ENCODE measurements at places on chromosomes 2 and 18. TPM values are rescaled to one million over a fixed set of nuclear protein-coding genes. Genes with fewer than 3 reads are reported as not detected.

Gene ZNF521
- total RNA-seq: 14.6 TPM

Gene GDF7
- 2.5 TPM for total RNA-seq

GRCh38 chr18:6414118-6414722 lies 491 bp downstream of the L3MBTL4 start:
- DNase-seq: peak; percentile 70

Gene PARD3B
- total RNA-seq: 28.0 TPM

GRCh38 chr2:121902616-121903015 lies 147.2 kb downstream of the TSN start:
- no peak for DNase-seq

DNA sequence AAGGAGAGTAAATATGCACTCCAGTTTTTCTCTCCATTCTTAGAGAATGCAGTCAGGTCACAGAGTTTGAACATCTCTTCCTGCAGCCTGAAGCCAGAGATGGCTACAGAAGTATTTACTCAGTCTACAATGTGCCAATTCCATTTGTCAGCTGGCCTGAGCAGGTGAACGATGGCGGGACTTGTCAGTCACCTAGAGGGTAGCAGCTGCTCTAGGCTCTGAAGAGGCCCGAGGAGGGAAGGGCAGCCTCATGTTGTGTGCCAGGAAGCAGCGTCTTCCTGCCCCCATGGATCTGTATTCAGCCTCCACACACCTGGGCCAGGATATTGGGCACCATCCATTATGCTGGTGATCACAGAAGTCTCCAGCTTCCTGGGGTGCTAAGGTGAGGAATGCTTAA lies 316.7 kb upstream of the CHAC2 start:
- DNase-seq: no peak

Gene CFAP53
- total RNA-seq: 1.5 TPM

Gene SPC25
- total RNA-seq: 0.49 TPM

Gene CETN1
- not detected for total RNA-seq

Gene MYCN
- total RNA-seq: 1.4 TPM

DNA sequence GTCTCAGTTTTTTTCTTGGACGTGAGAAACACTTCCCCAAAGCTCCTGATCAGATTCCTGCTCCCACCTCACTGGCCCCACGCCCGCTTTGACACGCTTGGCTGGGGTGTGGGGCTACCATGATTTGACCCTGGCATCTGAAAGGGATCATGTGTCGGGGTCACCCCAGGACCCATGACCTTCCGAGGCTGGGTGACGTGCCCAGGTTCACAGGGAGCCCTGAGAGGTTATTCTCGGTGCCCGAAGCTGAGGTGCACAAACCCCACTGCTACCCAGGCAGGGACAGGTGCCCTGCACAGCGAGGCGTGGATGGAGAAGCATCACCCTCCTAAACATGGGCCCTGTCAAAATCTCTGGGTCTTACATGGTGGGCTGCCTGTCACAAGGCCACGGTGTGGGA lies 404.1 kb downstream of the GALR1 start:
- DNase-seq: no peak

DNA sequence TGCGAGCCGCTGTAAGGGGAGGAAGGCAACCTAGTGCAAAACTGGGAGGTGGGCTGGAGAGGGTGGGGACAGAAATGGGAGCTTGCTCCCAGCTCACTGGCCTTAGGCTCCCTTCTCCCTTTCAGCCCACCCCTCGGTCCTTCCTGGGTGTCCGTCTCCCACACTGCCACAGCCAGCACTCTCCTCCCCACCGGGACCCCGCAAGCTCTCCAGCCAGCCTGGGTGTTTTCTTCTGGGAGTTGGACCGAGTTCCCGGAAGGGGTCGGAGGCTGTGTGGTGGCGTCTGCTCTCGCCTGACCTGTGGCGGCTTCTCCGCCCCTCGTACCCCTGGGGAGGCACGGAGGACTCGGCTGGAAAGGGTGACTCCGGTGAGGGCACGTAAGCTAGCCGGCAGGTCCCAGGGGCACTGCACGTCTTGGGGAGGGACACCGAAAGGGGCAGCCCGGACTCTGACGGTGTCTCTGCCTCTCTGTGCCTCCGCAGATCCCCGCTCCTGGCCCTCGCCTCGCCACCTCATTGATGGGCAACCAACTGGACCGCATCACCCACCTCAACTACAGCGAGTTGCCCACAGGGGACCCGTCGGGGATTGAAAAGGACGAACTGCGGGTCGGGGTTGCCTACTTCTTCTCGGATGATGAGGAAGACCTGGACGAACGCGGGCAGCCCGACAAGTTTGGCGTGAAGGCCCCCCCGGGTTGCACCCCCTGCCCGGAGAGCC lies 1.1 kb downstream of the LRATD1 start:
- no peak for DNase-seq

Gene SATB2
- 6.4 TPM for total RNA-seq

Gene CNRIP1
- total RNA-seq: 21.6 TPM

Gene SULT6B1
- total RNA-seq: not detected

- DNase-seq: no peak
Observed at GRCh38 chr18:70936160-70936559, 647.3 kb downstream of the SOCS6 start.

Gene MYO1B
- 38.2 TPM for total RNA-seq

Gene ANKRD23
- 6.9 TPM for total RNA-seq

- DNase-seq: no peak
Observed at GRCh38 chr2:205058409-205058808, 513.1 kb downstream of the PARD3B start.

Gene ARHGAP25
- total RNA-seq: 12.6 TPM

Gene CXCR1
- total RNA-seq: not detected

Gene ZSWIM2
- total RNA-seq: not detected

- no peak for DNase-seq
Observed at GRCh38 chr2:16747689-16748088, 82.1 kb upstream of the CYRIA start.

DNA sequence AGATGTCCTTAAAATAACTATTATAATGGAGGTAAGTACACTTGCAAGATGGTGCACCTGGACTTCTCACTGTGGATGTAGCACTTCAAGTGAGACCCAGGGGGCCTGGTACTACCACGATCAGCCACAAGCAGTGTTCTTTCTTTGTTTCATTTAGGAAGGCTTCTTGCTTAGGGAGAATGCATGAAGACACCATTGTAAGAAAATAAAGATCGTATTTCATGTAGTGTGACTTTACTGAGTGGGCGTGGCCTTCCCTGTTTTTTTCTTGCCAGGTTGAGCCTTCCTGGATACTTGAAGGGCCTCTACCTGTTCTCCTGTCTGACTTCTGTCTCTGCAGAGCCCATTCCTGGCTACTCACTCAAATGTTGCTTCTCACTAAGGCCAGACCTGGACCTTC lies 615.6 kb upstream of the SOX11 start:
- no peak for DNase-seq

GRCh38 chr2:142291969-142292368 lies 161.2 kb upstream of the LRP1B start:
- no peak for DNase-seq

- no peak for DNase-seq
Observed at GRCh38 chr2:239787538-239788050, 237.5 kb downstream of the NDUFA10 start.

DNA sequence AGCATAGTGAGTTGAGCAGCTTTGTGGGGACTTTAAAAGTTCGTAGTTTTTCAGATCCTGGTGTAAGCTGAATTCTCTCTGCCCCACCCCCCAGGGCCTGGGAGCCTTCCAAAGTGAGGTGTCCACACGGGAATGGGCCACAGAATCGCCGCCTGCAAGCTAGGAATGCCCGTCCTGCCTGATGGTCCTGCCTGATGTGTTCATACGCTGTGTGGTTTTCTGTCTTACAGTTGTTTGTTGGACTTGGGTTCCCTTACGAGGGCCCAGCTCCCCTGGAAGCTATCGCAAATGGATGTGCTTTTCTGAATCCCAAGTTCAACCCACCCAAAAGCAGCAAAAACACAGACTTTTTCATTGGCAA lies 158.7 kb downstream of the MGAT5 start:
- DNase-seq: no peak

DNA sequence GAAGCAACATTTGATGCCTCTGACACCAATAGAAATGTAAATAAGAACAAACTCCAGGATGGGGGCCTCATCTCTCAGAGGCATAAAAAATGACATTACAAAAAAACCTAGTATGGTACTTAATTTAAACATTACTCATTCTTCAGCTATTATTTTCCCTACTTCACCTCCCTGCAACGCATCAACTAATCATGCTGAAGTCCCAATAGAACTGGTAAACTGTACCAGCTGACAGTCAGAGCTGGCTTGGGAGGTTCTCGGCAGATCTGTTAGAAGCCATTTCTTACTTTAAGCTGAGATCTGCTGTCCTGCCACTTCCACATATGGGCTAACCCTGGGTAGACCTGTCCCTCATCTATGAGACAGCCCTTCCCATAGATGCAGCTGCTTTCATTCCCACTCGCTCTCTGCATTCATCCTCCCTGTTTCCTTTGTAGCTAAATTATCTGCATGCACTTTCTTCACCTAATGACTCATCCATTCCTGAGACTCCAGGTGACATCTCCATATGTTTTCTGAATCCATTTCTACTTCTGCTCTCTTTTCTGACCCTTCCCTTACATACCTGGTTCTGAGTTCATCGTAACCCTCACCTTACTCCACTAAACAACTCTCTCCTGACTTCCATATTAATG lies 108.1 kb downstream of the AOX1 start:
- no peak for DNase-seq

DNA sequence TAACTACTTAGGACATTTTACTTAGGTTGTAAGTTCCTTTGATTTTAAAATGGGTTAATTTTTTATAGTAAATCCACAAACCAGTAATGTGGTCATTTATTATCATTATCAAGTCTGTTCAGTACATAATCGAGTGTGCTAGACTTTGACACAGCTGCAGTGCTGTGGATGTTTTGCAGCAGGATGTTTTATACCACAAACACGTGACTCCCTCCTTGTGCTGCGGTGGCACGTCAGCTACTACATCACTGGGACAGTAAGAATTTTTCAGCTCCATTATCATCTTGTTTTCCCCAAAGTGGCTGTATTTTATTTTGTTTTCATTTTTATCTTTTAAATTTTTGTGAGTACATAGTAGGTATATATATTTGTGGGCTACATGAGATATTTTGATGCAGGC lies 70.0 kb downstream of the ATP9B start:
- no peak for DNase-seq

Gene DIPK1C
- 0.14 TPM for total RNA-seq

GRCh38 chr2:31874071-31874470 lies 136.7 kb downstream of the MEMO1 start:
- DNase-seq: no peak

Gene CNTNAP5
- 31.7 TPM for total RNA-seq

Gene UGT1A6
- 6.3 TPM for total RNA-seq

Gene RNU2-63P
- total RNA-seq: not detected

- DNase-seq: no peak
Observed at GRCh38 chr2:109260886-109261700, 132.1 kb downstream of the SH3RF3 start.

GRCh38 chr18:67813380-67814028 lies 297.0 kb upstream of the DSEL start:
- DNase-seq: no peak

- no peak for DNase-seq
Observed at GRCh38 chr2:235924675-235925063, 243.5 kb downstream of the GBX2 start.

Gene RNMT
- 24.5 TPM for total RNA-seq

Gene SP5
- total RNA-seq: 1.8 TPM

DNA sequence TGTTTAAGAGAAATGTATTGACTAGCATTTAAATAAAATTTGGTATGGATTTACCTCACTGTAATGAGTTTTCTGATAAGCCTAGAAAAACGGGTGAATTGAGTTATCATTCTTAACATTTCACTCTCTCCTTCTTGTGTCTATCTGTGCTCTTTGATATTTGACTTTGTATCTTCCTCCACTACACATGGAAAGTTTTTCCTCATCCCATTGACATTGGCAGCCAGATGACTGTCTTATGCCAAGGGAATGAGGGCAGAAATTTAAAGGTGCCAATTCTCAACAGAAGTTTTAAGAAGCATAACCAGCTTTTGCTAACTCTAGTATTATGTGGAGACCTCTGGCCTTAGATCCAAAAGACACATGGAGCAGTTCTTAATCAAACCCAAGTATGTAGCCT lies 376.6 kb downstream of the DSEL start:
- DNase-seq: no peak

All from mucosa of gallbladder (tissue), 1 donor.